ENCODE measurements at places on chromosomes 7 and 10.

DNA sequence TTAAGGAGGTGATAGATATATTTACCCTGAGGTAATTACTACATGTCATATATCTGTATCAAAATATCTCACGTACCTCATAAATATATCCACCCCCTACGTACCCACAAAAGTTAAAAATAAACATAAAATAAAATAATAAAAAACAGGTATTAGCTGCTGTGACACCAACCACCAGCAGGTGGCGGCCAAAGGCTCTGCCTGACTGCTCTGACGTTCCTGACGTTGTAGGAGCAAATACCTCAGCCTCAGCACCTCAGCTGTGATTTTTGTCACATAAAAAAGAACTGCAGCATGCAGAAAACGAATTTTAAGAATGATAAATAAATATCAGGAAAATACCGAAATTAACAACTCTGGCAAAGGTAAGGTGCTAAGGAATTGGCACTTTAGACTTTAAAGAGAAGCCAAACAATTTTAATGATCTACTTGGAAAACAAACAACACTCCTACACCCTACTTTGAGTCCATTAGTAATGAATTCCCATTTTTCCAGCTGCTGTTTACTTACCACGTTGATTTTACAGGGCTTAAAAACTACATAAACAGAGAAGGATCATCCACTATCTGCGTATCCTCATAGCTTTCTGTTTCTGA, 125.4 kb upstream of the TARP start:
- H3K27ac ChIP-seq = no peak overlapping the region
- H3K36me3 ChIP-seq = no peaks in the 10 kb centered on the region
- DNase-seq = peak; percentile 10
- no peak overlapping the region for H3K4me3 ChIP-seq
- no peaks in the 10 kb centered on the region for H3K4me1 ChIP-seq

- H3K4me3 ChIP-seq = peak overlapping the region; percentile 75
- no peaks in the 10 kb centered on the region for H3K36me3 ChIP-seq
- peaks cover 3% of the 10 kb centered on the region for H3K27me3 ChIP-seq
- DNase-seq = no peak
- peak overlapping the region; percentile 95 for H3K27ac ChIP-seq
- peaks cover 36% of the 10 kb centered on the region for H3K4me1 ChIP-seq
These were observed 72.5 kb upstream of the UCN3 start for GRCh38 chr10:5292196-5292735.

GRCh38 chr10:73577788-73578187, 13.4 kb downstream of the USP54 start:
- no peak for DNase-seq
- H3K4me3 ChIP-seq = no peak overlapping the region
- H3K4me1 ChIP-seq = peaks cover 26% of the 10 kb centered on the region
- H3K36me3 ChIP-seq = peaks cover 1% of the 10 kb centered on the region
- H3K27ac ChIP-seq = no peak overlapping the region

GRCh38 chr7:84547331-84547730, 352.7 kb upstream of the SEMA3A start:
- H3K27me3 ChIP-seq = no peaks in the 10 kb centered on the region
- peaks cover 21% of the 10 kb centered on the region for H3K4me1 ChIP-seq
- no peak overlapping the region for H3K4me3 ChIP-seq
- H3K36me3 ChIP-seq = no peaks in the 10 kb centered on the region

- no peaks in the 10 kb centered on the region for H3K36me3 ChIP-seq
- no peak overlapping the region for H3K27ac ChIP-seq
- peaks cover 8% of the 10 kb centered on the region for H3K4me1 ChIP-seq
These were observed 175.7 kb downstream of the GFRA1 start for GRCh38 chr10:116097239-116097784.

- no peaks in the 10 kb centered on the region for H3K36me3 ChIP-seq
- no peaks in the 10 kb centered on the region for H3K27me3 ChIP-seq
- DNase-seq = no peak
- H3K4me3 ChIP-seq = no peak overlapping the region
These were observed 50.4 kb downstream of the TFEC start for GRCh38 chr7:115980159-115980558.

DNA sequence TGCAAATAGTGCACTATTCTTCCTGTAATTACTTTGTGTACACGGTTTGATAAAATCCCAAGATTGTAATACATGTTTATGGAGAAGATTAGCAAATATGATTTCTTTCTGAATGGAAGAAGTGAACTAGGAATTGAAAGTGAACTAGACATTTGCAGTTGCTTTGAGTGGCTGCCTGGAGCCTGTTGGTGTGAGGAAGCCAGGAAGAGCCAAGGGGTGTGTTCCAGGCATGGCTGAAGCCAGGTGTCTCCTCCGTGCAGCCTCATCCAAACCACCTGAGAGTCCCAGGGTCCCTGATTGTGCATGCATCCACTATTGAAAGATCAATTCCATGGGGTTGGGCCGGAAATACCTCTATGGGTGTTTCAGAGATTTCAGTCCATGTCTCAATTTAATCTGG, 253.1 kb upstream of the SHH start:
- H3K4me3 ChIP-seq = no peak overlapping the region
- H3K27me3 ChIP-seq = no peaks in the 10 kb centered on the region

- no peak overlapping the region for H3K27ac ChIP-seq
- no peaks in the 10 kb centered on the region for H3K36me3 ChIP-seq
- DNase-seq = peak; percentile 9
- H3K27me3 ChIP-seq = peaks cover 5% of the 10 kb centered on the region
- peaks cover 4% of the 10 kb centered on the region for H3K4me1 ChIP-seq
- no peak overlapping the region for H3K4me3 ChIP-seq
These were observed 86.5 kb downstream of the OTUD1 start for GRCh38 chr10:23525406-23525805.

Data from HFFc6 (cell line).